ENCODE measurements at places on chromosomes 11 and 22.

DNA sequence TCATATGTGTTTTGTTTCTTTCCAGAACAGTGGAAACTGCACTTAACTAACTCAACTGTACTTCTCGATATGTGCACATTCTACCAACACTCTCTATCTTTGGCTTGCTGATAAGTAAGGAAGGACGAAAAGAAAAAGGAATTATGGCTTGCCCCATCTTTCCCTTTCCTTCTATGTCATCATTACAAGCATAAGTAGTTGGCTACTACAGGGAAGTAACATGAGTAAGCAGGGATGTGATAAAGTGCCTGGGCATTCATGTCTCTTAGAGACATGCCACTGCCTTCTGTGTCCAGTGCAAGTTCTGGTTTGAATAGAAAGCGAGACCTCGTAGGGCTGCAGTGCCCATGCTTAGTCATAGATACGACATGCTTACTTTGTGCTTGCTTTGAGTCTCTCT, 342.5 kb downstream of the ETS1 start:
- DNase-seq: no peak

DNA sequence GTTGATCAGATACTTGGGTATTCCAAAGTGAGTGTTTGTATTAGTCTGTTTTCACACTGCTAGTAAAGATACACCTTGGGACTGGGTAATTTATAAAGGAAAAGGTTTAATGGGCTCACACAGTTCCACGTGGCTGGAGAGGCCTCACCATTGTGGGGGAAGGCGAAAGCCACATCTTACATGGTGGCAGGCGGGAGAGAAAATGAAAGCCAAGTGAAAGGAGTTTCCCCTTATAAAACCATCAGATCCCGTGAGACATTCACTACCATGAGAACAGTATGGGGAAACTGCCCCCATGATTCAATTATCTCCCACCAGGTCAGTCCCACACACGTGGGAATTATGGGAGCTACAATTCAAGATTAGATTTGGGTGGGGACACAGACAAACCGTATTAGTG, 7.0 kb downstream of the TIMM10B start:
- DNase-seq: no peak

DNA sequence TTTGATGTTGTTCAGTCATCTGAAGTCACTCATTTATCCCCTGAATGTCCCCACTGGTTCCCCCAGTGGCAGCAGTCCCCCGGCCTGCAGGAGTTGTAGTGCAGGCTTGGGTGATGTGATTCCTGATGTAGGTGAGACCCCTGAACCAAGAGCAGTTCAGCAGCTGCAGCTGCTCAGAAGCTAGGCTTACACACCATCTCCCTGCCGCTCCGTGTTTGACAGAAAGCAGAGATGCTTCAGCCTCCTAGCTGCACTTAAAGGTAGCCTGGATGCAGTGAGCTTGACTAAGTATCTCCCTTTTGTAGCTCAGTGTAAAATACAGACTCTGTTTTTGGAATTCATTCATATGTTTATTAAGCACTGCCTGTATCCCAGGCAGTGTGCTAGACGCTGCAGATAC, 47.3 kb downstream of the C22orf31 start:
- DNase-seq: no peak

DNA sequence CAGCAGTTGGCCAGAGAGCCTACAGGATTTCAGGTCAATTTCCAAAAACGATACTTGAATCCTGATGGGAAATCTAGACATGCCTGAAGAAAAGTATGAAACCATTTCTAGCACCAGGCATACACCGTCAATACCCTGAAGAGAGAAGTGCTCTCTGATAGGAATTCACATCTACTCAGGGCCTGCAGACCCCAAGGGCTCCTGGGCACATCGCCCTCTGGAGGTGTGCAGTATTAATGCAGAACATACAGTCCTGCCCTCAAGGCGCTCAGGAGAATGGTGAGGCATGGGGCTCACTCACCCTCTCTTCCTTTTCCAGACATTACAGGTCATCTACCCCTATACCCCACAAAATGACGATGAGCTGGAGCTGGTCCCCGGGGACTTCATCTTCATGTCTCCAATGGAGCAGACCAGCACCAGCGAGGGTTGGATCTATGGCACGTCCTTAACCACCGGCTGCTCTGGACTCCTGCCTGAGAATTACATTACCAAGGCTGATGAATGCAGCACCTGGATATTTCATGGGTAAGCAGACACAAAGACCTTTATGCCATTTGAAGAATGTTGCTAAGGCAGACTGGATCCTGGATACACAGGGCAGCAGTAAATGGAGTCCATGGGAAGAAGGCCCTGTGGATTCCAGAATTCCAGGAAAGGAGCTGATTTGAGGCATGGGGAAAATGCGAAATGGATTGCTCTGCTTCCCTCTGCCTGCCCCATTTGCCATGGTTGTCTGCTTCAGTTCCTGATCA, 49.3 kb upstream of the CRTAM start:
- no peak for DNase-seq

- no peak for DNase-seq
These were observed 112.9 kb upstream of the DDI1 start for GRCh38 chr11:103923451-103923931.

DNA sequence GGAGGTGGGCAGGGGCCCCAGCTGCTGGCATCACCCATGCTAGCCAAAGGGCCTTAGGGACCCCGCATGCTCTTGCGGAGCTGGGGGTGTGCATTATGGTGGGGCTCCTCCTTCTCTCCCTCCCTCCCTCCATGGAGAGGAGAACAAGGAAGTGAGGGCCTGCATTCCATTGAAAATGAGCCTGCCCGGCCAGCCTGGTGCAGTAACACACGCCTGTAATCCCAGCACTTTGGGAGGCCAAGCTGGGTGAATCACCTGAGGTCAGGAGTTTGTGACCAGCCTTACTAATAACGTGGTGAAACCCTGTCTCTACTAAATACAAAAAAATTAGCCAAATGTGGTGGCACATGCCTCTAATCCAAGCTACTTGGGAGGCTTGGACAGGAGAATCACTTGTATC, 22.4 kb downstream of the SNAP29 start:
- DNase-seq: no peak

- DNase-seq: no peak
These were observed 269.0 kb downstream of the ST3GAL4 start for GRCh38 chr11:126624506-126624905.

DNA sequence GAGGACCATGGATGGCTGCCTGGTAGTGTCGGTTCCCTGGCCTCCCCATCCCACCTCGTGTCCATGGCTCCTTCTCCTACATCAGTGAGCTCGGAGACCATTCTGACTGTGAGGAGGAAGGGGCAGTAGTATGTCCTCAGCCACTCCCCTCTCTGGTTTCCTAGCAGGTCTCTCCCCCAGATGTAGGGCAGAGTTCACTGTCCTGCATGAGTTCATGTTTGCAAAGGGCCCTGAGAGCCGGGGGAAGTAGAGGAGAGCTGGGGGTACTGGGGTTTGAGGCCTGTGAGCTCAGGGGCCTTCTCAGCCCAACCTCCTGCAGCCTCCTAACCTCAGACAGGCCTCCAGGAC, 18.4 kb upstream of the ST3GAL4 start:
- DNase-seq: no peak

DNA sequence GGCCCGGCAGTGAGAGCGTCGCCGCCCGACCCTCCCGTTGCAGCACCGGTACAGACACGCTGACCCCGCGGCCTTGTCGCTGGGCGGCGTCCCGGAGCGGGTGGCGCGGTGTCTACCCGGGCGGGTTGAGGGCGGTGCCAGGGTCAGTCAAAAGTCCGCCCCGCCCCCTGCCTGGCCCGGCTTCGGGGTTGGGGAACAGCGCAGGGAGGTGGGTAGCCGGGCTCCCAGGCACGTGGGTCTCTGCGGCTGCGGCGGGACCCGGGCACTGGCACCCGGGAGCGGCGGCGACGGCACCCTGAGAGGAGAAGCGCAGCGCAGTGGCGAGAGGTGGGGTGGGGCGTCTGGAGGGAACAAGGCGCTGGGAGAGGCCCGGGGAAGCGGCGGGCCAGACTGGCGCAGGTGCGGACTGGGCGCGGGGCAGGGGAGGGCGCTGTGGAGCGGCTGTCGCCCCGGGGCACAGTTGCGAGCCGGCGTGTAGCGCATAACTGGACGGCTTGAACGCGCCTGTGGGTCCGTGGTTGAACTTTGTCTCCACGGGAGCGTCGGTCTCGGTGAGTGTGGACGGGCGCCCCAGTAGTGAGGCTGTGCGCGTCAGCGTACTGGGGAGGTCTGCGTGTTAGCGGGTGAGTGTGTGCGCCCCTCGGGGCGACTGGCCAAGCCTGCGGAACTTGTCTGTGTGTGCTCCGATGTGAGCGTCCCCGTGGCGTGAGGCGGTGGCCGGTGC, at the start of gene P2RY2:
P2RY2 (plus strand) TSS at position 176 of the 724 bp plus-strand sequence. CDS start 15,879 bp downstream, outside the sequence.
- peak; percentile 31 for DNase-seq

GRCh38 chr11:1706634-1707400, 9.8 kb downstream of the KRTAP5-6 start:
- DNase-seq: no peak

- no peak for DNase-seq
These were observed 4.7 kb downstream of the KCNE3 start for GRCh38 chr11:74462631-74463030.

DNA sequence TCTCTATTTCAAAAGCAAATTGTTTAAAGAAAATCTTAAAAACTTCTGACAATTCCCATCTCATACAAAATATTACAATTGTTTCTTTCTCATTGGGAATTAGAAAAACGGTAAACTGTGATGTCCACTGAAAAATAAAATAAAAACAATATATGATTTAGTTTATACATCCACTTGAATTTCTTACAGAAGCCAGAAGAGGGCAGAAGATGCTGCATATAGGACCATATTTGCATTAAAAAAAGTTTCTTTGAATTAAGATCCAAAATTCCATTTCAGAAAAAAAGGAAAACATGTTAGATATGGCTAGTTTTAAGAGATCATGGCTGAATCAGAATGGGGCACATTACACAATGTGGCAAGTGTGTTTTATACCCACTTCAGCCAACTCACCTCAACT, 39.3 kb upstream of the LRRC4C start:
- DNase-seq: no peak

DNA sequence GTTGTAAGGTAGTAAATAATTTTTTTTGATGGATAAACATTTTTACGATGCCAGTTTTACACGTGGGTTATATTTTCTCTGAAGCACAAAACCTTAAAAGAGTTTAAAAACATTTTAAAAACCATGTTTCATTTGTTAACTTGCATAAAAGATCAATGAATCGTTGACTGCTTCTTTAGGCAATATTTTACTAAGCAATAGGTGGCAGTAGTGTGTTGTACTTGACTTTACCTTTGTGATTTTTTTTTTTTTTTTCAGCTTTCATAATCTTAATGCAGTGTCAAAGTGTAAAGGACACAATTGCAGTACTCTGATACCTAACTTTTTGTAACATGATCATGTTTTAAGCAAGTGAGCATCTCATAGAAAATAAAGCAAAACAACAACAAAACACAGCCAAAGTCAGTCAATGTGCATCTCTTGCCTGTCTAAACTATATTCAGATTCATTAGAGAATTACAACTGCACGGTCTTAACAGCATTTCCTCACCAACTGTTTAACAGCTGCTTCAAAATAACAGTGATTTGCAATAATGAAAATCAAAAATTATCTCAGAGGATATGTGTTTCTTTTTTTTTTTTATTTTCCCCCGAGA, 27.7 kb downstream of the DNAJC24 start:
- no peak for DNase-seq

DNA sequence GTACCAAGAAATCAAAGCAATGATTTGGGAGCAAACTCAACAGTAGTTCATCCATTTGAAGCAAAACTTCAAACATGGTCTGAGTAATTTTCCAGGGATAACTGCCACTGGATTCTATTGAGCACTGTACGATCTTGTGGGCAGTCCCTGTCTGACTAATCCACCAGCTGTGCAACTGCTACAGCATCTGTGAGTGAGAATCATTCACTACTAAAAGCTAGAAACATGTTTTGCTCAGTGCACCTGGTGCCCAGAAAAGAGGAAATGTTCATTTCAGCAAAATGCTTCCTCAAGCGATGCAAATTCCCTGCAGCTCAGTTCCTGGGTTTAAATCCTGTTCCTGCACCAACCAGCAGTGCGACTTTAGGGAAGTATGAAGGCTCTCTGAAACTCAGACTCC, 1077.9 kb downstream of the DLG2 start:
- DNase-seq: no peak

- DNase-seq: no peak
These were observed 15.0 kb downstream of the MRTFA start for GRCh38 chr22:40621309-40622151.

DNA sequence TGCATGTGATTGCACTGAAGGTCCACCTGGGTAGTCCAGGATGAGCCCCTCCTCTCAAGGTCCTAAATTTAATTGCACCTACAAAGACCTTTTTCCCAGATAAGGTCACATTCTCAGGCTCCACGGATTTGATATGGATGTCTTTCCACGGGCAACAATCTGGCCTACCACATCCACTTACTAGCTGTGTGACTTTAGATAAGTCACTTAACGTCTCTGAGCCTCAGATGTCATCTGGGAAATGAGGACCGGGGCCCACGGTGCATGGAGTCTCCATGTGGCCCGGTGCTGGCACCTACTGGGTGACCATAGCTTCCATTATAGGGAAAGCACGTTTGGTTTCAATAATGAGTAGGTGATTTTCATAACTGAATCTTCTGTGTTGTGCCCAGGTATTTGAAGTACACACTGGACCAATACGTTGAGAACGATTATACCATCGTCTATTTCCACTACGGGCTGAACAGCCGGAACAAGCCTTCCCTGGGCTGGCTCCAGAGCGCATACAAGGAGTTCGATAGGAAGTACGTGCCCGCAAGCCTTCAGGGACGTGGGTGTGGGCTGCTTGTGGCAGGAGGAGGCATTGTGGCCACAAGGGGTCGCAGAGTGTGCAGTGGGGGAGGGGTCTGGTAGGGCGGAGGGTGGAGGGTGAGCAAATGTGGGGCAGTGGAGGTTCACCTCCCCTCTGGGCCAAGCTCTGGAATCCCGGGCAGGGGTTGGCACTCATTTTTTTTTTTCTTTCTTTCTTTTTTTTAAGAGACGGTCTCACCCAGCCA, 55.7 kb downstream of the ARHGAP8 start:
- no peak for DNase-seq

DNA sequence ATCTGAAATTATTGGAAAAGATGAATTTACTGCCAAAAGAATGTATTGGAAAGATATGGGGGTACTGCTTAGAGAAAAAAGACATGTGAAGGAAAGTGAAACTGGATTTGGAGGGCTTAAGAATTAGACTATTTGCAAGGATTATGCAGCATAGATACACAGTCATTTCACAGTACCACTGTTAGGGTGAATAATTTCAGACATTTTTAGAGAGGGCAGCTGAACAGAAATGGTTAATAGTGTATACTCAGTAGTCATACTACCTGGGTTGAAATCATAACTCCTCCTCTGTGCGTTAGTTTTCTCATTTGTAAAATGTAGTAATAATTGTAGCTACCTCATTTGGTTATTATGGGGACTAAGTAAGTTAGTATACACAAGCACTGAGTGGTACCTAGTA, 33.0 kb downstream of the GAS2 start:
- no peak for DNase-seq

GRCh38 chr11:92890846-92891245, 78.6 kb upstream of the MTNR1B start:
- no peak for DNase-seq

All from stimulated activated CD8-positive, alpha-beta memory T cell treated with anti-CD3 and anti-CD28 coated beads, Interleukin-4, amount 100 ng/mL, for 24 hours (primary cell).